ENCODE measurements at places on chromosomes 1 and 21. TPM values are rescaled to one million over a fixed set of nuclear protein-coding genes. Genes with fewer than 3 reads are reported as not detected.

The TNFRSF1B gene
- total RNA-seq = 23.7 TPM

The INSRR gene
- not detected for total RNA-seq

The CAMK2N1 gene
- total RNA-seq = 0.60 TPM

The CATSPERE gene
- 0.77 TPM for total RNA-seq

The TMEM79 gene
- total RNA-seq = 0.54 TPM

The IL19 gene
- not detected for total RNA-seq

The BCL2L15 gene
- 0.09 TPM for total RNA-seq

The TMEM81 gene
- 0.76 TPM for total RNA-seq

The LINGO4 gene
- total RNA-seq = not detected

The SLC2A1 gene
- 5.8 TPM for total RNA-seq

The ZYG11A gene
- under 0.01 TPM for total RNA-seq

The TOE1 gene
- total RNA-seq = 15.7 TPM

The DDAH1 gene
- 47.8 TPM for total RNA-seq

The BRDT gene
- not detected for total RNA-seq
